ENCODE measurements at places on chromosomes 1 and 21.
A peak's percentile ranks its signal among the peaks of the same experiment; 100 is the strongest.

GRCh38 chr1:186234976-186235686, 139.9 kb downstream of the TPR start:
- no peak for DNase-seq

DNA sequence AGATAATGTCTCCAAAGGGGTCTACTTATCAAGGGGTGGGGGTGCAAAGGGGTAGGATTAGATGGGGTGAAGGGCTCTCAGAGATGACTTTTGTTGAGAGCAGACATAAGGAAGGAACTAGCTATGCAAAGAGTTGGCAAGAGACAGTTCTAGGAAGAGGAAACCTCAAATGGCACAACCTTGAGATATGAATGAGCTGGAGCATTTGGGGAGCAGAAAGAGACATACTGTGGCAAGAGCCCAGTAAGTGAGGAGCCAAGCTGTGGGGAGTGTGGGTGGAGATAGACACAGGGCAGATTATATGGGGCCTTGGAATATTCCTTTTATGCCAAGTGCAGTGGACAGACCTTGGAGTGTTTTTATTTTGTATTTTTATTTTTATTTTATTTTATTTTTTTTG, 84.8 kb upstream of the BTG3 start:
- no peak for DNase-seq

DNA sequence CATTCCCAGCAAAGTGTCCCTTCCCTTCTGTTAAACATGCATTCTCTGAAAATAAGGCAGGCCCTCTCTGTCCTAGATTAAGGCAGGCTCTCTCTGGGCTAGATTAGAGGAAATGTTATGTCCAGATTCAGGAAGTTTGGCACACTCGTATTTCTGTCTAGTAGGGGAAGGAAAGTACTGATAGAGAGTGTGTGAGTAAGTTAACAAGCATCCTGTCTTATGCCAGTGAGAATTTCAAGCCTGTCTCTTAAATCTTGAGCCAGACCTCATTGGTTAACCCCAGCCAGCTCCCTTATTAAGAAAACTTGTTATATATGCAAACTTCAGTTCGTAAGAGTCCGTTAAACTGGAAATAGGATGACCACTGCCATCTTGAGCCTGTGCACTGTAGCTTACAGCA, 31.6 kb downstream of the IGSF5 start:
- DNase-seq = no peak

DNA sequence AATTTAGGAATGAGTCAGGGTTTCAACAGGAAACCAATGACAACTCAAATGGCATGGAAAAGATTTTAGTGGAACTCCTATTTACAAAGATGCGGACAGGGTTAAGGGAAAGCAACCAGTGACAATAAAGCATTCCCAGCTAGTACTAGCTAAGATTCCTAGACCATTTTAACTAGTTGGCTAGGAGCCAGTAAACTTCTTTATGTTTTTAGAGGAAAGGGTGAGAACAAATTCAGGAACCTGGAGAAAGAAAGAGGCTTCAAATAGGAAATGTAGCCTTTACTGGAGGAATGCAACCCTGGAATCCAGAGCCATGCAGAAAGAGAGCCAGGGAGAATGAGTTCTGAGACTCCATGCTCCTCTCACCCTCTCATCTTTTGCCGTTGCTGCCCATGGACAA, 416.6 kb downstream of the KCTD3 start:
- DNase-seq = no peak

- DNase-seq = no peak
Measured at GRCh38 chr1:195054217-195054687, 1554.0 kb downstream of the KCNT2 start.

DNA sequence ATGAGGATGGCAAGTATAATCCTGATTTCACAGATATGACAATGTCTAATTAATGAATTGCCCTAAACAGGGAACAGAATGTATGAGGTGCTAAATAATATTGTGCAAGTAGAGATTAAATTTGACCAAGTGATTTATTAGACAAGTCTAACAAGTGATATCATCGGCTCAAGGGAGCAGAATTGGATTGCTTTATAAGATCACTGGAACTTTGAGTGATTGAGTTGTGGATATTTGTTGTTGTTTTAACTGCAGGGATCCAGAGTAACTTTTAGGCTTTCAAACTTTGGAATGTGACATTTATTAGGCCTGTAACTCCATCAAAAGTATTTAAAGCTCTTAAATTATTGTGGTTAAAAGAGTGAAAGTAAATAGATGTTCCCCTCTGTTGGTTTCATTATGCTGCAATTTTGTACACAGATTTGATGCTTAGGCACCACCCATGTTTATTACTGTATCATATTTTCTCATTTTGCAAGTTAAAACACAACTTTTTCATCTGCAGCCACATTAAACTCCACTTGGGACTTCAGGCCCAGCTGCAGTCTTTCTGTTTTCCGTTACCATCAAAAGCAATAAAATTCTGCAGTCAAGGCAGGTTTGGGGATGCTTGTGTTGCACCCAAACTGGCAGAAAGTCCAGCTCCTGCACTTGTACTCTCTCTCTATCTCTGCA, 206.6 kb downstream of the HLX start:
- DNase-seq = no peak

GRCh38 chr1:100869996-100870395, 24.6 kb downstream of the EXTL2 start:
- no peak for DNase-seq

GRCh38 chr1:180266275-180267210, 36.5 kb downstream of the LHX4 start:
- no peak for DNase-seq

DNA sequence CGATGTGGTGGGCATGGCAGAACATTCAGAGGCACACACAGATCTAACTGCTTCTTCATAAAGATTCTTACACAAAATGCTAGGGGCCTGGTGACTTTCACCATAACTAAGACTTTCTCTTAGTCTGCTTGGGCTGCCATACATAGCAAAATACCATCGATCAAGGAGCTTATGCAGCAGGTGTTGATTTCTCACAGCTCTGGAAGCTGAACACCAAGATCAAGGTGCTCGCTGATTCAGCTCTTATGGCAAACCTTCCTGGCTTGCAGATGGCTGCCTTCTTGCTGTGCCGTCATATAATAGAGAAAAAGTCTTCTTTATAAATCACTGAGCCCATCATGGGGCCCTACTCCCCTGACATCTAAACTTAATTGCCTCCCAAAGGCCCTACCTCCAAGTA, 487.3 kb downstream of the AJAP1 start:
- no peak for DNase-seq

- DNase-seq = peak; percentile 42
Measured at GRCh38 chr1:91844862-91845528, 41.0 kb downstream of the TGFBR3 start.

GRCh38 chr1:186519982-186520381, 59.1 kb upstream of the PDC start:
- no peak for DNase-seq

GRCh38 chr1:29708381-29708780, 472.1 kb downstream of the PTPRU start:
- DNase-seq = no peak

- no peak for DNase-seq
Measured at GRCh38 chr1:230558324-230558723, 84.0 kb upstream of the COG2 start.

DNA sequence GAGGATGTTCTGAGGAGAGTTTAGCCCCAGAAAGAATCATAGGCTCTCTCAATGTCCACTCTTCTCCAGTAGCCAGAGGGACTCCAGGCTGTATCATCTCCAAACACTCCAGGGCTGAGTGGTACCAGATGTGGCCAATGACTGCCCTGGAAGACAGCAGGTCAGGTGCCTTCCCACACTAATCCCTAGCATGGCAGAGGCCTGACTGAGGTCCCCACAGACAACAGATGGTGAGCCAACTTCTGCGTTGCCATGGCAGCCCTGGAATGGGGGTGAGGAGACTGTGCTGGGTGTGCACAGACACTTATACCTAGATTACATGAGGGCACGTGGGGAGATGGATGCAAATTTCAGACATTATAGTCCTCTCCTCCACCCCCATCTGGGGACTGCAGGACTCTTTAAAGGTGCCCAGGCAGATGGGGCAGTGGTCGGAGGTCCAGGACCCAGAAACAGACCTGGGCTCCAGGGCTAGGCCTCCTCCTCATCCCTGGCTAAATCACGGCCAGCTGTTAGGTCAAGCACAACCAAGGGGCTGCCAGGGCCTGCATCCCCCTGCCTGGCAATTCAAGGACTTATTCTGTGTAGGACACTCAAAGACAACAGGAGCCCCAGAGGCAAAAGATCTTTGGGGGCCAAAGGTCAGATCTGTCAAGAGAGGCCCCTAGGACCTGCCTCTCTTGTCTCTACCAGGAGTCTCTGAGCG, 42.9 kb downstream of the CAMK2N1 start:
- no peak for DNase-seq

GRCh38 chr1:109863667-109864046, 47.0 kb upstream of the CSF1 start:
- DNase-seq = no peak

DNA sequence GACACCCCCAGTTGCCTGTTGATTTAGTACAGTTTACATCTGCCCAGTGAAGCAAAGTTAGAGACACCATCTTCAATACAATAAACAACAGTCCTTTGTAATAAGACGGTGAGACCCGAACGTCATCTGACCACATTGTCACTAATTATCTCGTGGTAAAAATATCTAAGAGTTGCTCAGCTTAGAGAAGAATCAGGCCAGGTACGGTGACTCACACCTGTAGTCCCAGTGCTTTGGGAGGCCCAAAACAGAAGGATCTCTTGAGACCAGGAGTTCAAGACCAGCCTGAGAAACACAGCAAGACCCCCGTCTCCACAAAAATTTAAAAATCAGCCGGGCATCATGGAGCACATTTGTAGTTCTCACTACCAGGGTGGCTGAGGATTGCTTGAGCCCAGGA, 53.5 kb downstream of the CD34 start:
- no peak for DNase-seq

DNA sequence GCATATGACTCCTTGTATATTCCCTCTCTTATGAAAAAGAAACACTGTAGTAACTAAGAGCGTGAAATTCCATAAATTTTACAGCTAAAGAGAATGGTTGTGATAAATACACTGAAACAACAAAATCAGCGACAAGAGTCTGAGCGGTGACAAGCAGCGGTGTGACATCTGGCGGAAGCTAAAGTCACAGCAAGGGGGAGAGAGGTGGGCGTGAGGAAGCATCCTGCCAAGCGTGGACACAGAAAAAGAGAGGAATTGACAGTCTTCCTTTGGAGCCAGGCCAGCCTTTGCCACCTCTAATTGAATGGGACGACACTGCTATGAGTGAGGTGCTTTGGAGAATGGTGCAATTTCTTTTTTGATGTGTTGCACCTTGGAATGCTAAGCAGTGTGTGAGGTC, 25.9 kb downstream of the PSMB2 start:
- DNase-seq = no peak

GRCh38 chr1:89041119-89041641, 18.5 kb upstream of the GBP3 start:
- DNase-seq = no peak

- DNase-seq = no peak
Measured at GRCh38 chr1:10722803-10723202, 73.6 kb downstream of the CASZ1 start.

- no peak for DNase-seq
Measured at GRCh38 chr1:84892705-84893618, at the start of gene LPAR3. LPAR3 (minus strand) TSS chr1:84893206; CDS start chr1:84866120, 27,086 bp downstream.

DNA sequence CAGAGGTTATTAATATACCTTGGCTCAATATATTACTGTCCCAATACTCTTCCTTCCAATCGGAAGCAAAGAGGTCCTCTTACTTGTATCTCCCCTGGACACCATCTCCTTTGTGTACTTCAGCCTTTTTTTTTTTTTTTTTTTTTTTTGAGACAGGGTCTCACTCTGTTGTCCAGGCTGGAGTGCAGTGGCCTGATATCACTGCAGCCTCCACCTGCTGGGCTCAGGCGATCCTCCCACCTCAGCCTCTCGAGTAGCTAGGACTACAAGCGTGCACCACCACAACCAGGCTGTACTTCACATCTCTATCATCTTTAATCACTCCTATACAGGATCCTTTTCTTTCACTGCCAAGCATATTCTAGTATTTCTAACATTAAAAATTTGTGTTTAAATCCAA, 2.8 kb upstream of the DARS2 start:
- DNase-seq = no peak

DNA sequence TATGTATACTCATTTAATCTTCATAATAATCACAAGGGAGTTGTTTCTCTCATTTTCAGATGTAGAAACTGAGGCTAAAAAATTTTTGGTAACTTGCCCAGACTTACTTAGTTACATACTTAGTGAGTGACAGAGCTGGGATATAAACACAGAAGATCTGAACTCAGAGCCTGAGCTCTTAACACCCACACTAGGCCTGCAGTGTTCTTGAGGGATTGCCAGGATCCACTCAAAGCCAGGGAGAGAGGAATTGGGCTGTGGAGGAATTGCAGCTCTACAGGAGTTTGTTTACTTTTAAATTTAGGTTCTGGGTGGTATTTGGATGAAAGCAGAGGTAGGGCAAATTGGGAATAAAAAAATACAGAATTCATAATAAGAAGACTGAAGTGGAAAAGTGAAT, 515.1 kb upstream of the PLXNA2 start:
- DNase-seq = no peak

DNA sequence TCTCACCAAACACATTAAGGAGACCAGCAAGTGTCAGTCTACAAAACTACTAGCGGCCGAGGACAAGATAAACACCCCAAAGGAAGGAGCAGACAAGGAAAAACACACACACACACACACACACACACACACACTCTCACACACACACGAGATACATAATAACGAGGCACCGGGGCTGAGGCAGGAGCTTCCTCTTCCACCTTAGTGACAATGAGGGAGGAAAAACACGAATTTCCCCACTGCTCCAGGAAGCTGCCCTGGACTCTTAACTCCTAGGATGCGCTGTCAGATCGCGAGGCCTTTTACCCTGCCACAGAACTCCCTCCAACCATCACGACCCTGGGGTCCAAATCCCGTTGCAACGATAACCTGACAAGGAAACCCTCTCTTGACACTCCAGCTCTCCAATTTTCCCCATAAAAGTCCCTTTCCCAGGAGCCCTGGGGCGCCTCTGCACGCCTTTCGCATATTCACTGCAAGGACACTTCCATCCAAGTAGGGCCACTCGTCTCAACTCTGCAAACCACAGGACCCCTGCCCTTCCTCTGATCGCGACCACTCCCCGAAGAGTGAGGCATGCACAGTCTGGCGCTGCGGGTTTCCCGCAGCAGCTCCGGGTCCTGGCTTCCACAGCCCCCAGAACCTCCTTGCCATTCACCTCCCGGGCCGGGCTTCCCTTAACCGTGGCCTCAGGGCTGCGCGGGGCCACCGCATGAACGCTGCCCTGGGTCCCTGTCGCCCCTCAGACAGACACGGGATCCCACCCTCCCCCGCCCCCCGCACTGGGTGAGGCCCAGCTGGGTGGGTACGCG, 581 bp downstream of the ETV3 start:
- peak; percentile 20 for DNase-seq

- DNase-seq = no peak
Measured at GRCh38 chr1:235450886-235451483, 53.3 kb downstream of the B3GALNT2 start.

Measured in tibial nerve (tissue), 4 donors.